ENCODE measurements at places on chromosomes 3 and 15.

DNA sequence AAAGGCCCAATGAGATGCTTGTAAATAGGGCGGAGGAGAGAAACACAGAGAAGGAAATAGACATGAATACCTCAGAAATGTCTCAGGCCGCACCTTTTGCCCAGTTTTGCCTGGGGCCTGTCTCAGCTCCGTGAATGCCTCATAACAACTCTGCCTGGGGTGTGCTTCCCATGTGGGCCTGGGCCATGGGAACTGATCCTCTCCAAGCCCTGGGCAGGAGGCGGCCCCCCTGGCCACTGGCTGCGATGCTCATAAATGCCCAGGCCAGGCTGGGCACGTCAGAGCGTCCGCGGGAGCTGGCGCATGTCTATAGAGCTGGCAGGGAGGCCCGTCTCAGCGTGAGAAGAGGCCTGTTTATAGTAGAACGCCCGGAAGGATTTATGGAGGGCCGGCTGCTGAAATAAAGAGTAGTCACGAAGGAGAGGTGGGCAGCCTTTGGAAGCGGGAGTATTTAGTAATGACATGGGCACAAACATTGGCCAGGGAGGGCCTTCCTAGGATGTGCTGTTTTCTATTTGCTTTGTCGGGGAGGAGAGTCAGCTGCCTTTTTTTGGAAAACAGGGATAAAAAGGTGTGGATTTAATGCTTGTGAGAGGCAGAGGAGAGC is 85.9 kb upstream of the IGF1R start:
- DNase-seq, result no peak

GRCh38 chr3:122989856-122990575 is 37.5 kb downstream of the SEMA5B start:
- DNase-seq, result no peak

DNA sequence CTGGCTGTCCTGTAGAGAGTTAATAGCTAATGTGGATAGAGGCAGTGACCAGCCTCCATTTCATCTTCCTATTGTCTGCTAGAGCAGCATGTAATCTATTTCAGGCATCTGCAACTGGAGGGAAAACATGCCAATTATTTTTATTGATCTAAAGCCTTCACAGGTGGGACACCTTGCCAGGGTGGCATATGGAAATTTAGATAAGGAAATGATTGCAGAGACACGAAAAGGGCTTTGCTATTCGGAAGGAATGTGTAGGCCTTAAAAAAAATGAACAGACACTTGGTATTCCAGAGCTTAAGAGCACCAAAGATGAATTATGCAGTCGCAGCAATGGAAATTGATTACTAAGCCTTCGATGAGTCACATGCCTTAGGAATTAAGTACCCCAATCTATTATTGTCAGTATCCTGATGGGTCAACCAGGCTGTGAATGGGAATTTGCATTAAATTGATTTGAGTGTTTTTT is 454.7 kb downstream of the SQOR start:
- DNase-seq, result no peak

DNA sequence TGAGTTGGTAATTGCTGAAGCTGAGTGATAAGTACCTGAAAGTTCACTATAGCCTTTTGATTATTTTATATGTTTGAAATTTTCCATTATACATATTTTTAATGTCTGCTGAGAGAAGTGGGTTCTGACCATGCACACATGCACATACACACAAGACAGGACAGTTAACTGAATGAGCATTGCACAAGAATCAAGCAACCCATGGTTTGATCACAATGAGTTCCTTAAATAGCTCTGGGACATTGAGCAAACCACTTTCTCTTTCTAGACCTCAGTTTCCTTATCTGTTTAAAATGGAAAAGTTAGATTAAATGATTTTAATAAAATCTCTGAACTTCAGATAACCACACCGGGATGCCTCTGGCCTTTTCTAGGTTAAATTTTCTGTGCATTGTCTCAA is 26.7 kb downstream of the SNTN start:
- no peak for DNase-seq

GRCh38 chr3:16841904-16842271 is 42.9 kb upstream of the PLCL2 start:
- DNase-seq, result no peak

DNA sequence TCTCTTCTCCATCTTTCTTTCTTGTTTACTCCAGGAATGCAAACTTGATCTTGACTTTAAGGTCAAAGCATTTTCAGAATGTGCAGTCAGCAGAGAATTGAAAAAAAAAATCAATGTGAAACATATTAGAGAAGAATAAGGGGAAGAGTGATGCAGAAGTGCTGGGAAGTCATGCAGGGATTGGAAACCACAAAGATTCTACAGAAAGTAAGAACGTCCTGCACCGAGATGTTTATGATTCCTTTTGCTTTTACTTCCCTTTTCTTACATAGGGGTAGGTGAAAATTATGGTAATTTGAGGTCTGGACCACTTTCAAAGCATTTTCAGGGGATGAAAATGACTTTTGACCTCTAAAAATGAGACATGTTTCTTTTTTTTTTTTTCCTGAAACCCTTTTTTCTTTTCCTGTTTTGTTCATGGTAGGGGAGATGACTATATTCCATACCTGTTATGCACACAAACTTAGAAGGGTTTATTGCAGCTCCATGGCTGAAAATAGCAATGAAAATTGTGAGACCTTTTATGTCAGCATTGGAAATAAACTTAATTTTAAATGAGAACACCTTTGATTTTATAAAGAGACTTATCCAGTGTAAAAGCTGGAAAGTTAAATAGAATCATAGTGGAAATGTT is 623.5 kb upstream of the TBL1XR1 start:
- DNase-seq, result no peak

GRCh38 chr15:54149115-54149531 is 170.9 kb downstream of the UNC13C start:
- DNase-seq, result no peak

DNA sequence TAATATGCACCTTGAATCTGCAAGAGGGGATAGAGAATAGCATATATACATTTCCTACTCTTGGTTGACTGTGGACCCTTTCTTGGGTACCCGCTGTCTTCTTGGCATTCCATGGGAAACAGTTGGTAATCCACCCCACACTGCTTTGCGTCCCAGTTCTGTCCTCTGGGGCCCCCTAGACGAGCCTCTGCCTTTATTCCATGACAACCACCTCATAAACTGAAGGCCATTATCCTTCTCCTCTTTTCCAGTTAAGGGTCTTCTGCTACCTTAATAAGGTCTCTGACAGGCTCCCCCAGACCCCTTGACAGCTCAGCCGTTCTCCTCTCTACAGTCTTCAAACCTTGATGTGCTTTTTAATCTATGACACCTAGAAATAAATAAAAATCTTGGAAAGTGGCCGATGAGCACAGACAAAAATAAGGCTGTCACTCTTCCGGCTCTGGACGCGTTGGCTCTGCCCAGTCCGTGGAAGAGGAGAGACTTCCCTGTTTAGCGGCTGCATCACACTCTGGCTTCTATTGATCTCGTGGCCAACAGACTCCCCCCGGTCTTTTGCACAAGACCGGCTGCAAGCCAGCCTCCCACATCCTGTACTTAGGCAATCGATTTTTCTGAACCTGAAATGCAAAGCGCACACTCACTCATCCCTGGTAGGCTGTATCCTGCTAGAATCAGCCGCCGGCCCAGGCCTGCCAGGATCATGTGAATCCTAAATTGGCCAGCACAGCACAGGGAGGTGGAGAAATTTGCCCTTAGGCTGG is 251.0 kb upstream of the TLE3 start:
- no peak for DNase-seq

GRCh38 chr3:114464548-114464947 is 170.7 kb downstream of the TIGIT start:
- no peak for DNase-seq

GRCh38 chr3:190060192-190060775 is 60.4 kb downstream of the P3H2 start:
- DNase-seq, result no peak

DNA sequence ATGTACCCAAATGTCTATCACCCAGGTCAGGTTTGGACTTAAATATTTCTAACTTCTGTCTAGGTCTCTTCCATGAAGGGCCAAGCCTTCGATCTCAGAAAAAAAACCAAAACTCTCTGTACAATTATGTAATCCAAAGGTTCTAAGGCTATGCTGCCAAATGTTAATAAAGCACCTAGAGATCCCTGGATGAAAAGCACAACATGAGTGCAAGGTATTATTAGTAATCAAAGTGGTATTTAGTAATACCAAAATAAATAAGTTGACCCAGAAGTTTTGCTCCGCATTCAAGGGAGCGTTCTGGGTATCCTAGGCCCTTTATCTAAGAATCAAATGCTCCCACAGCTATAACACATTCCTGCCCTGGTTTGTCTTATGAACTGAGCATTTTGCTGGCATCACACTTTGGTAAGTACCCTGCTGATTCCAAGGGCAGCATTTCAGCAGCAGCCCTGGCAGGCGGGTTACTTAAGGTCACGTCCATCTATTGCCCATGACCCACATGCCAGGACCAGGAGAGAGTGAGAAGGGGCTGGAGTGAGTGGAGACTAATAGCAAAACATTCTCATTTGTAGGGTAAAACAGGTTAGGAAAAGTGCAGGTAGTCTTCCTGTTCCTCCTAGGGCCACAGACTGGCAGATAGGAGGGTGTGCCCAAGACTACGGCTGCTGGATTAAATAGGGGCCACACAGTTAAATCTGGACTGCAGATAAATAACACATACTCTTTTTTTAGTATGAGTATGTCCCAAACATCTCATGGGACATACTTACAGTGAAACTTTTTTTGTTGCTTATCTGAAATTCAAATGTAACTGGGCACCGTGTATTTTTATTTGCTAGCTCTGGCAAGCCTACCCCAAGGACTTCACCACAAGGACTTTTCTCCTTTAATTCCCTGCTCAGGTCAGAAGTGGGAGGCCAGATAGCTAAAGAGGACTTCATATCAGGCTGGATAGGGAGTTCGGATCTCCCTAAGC is 76.0 kb upstream of the SNRK start:
- no peak for DNase-seq

- peak; percentile 79 for DNase-seq
Measured at GRCh38 chr15:72474912-72475628, 940 bp downstream of the ARIH1 start.

GRCh38 chr15:55669270-55669669 is 73.7 kb downstream of the PRTG start:
- DNase-seq, result no peak

DNA sequence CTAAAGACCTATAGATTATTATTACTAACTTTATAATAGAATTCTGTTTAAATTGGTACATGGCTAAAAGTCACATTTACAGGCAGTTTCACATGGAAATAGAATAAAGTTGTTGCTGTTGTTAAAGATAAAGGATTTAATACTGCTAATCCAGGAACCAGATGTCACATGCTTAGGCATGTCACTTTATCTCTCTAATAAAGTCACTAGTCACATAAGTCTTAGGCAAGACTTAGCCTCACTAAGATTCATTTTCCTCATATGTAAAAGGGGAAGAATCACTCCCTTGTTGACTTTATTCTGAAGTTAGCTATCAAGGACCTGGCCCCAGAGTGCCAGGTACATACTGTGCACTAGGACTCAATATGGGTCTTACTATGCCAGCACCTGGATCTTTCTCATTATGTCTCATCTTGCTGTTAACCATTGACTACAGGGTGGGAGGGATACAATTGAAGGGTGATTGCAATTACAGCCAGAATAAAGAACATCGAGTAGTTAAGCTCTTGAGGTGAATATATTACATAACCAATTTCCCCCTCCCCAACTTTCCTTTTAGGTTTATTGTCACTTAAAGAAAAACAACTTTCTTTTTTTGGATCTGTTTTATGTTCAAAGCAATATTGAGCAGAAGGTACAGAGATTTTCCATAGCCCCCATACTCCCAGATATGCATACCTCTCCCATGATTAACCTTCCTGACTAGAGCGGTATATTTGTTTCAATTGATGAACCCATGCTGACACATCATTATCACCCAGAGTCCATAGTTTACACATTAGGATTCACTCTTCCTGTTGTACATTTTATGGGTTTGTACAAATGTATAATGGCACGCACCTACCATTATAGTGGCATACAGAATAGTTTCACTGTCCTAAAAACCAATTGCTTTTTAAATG is 36.6 kb downstream of the LNP1 start:
- DNase-seq, result no peak

DNA sequence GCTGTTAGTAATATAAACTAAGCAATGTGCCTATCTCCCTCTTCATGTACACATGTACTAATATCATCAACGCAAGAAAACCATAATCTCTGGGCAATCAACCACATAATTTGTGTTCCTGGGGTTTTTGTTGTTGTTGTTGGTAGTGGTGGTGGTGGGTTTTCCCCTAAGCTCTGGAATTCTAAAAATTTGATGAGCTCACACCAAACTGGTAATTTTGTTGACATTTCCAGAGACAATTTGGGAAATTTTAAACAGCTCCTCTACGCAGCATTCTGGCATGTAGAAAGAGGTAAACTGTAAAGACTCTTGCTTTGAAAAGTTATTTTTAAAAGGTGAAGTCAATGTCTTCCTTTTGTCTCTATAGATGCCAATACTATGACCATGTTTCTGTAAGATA is 126.7 kb downstream of the IGSF11 start:
- DNase-seq, result no peak

GRCh38 chr3:2706144-2706835 is 403.9 kb downstream of the IL5RA start:
- DNase-seq, result no peak

GRCh38 chr15:98386561-98386960 is 261.8 kb upstream of the IGF1R start:
- DNase-seq, result no peak

- DNase-seq, result no peak
Measured at GRCh38 chr3:121096953-121097352, 188.9 kb downstream of the STXBP5L start.

- peak; percentile 14 for DNase-seq
Measured at GRCh38 chr15:66673410-66674322, 28.4 kb upstream of the SMAD6 start.

DNA sequence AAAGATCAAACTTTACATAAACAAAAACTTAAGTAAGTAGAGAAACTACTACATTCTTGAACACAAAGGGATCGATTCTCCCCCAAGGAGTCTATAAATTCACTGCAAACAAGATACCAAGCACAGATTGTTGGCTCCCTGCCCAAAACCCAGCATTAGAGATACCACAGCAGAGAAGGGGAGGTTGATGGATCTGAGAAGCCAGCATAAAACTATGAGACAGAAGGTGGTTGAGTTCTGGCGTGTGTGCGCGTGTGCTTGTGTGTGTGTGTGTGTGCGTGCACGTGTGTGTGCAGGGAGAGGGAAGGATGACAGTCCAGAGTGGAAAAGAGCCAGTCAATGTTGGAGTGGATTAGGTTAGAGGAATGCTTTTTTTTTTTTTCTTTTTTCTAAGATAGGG is 143.2 kb upstream of the PRR20G start:
- DNase-seq, result no peak

- no peak for DNase-seq
Measured at GRCh38 chr3:2454865-2455264, 356.2 kb downstream of the CNTN4 start.

GRCh38 chr15:52529341-52529924 is 753 bp upstream of the MYO5A start:
- DNase-seq, result no peak

Data from T follicular helper cell (primary cell).